ENCODE measurements at places on chromosomes 13 and 19.

DNA sequence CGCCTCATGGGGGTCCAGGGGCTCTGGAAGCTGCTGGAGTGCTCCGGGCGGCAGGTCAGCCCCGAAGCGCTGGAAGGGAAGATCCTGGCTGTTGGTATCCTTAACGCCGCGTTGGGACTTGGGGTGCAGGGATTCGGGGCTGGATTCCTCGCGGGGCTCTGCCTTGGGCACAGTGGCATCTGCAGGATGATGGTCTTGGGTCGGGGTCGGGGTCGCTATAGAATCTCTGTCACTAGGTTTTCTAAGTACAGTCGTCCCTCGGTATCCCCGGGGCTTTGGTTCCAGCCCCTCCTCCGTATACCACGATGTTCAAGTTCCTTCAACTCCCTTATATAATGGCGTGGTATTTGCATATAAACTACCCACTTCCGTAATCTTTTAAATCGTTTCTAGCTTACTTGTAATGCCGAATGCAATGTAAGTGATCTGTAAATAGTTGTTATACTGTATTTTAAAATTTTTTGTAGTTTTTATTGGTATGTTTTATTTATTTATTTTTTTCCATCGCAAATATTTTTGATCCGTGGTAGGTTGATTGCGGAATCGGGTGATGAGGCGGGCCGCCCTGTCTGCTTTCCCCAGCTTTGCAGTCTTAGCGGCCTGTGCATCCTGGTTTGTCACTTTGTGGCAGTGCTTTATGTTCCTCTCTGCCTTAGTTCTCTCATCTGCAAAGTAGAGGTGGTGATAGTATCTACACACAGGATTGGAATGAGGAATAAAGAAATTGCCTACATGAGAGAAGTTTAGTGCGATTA is 606 bp downstream of the ERCC5 start:
- peak; percentile 35 for DNase-seq

DNA sequence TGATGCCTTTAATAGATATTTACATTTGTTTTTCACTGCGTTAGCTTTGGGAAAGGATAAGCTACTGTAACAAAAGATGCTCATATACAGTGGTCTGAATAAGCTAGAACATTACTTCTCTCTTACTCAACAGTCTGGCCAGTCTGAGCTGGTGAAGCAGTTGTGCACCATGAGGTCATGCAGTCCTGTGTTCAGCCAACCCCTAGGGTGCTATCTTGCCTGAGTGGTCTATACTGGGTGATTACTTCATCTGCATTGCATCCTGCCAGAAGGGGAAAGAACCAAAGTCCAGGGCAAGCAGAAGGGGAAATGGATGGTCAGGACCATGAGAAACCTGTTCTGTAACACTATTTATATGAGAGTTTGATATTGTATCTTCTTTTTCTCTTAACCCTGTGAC is 31.5 kb downstream of the ERCC5 start:
- no peak for DNase-seq

GRCh38 chr19:57587529-57587928 is 3.6 kb downstream of the ZIK1 start:
- DNase-seq: no peak

DNA sequence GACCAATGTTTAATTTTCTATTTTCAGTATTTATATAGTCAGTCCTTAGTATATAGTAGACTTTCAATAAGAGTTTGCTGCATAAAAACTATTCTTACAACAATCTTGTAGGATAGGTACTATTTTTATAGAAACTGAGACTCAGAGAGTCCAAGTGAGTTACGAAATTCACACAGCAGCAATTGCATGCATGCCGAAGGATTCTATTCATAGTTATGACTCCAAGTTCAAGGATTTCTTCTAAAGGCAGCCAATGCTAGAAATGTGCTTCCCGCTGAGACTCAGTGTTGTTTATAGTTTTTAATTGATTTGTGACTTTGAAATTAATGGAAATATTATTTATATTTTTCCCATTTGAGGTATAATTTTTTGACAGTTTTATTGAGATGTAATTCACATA is 62.7 kb upstream of the CSNK1A1L start:
- DNase-seq: no peak

DNA sequence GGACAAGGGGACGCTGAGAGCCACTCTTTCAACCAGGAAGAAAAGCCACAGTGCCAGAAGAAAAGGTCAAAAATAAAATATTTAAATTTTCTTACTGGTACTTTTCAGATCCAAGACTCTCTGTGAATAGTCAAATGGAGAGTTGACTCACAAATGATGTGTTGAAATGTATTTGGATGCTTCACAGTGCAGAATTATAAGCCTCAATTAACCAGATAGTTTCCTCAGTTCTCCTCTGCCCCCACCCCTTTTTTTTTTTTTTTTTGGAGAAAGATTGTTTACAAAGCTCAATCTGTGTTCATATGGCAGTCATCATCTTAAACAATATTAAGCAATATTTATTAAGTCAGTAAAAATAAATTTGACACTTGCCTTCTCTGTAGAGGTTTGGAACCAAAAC is 470.8 kb downstream of the FGF9 start:
- no peak for DNase-seq

Data from activated naive CD4-positive, alpha-beta T cell (primary cell).